ENCODE measurements at places on chromosomes 5 and 9.
A peak's percentile ranks its signal among the peaks of the same experiment; 100 is the strongest.

- DNase-seq = no peak
These were observed 99.1 kb upstream of the SMARCA2 start for GRCh38 chr9:1916095-1916494.

GRCh38 chr9:127783111-127784008, 2.5 kb upstream of the CDK9 start:
- no peak for DNase-seq

DNA sequence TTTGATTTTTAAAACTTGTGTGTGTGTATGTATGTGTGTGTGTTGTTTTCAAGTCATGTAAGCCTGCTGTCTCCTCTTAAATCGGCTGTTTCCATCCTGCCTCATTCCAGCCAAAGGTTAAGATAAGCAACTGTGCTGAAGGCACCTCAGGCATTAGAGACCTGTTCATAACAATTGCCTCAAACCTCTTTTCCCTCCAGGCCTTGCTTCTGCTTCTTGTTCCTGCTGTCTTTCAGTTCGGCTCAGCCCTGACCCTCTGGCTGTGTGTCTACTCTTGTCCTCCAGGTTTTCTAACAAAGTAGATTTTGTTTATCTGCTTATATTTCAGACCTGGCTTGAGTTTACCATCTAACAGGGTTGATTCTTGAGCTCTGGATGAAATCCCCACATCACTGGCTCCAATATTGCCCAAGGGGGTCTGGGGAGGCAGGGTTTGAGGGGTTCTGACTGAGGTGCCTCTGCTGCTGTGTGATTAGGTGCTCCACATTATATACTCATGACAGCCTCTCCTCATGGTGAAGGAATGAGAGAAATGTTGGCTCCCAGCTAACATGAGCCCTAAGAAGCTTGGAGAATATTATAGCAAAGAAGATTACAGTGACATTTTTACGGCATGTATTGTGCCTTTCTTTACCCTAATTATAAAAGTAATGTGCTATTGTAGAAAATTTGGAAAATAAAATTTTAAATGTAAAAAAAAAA, 229.7 kb upstream of the PIK3R1 start:
- DNase-seq = no peak

DNA sequence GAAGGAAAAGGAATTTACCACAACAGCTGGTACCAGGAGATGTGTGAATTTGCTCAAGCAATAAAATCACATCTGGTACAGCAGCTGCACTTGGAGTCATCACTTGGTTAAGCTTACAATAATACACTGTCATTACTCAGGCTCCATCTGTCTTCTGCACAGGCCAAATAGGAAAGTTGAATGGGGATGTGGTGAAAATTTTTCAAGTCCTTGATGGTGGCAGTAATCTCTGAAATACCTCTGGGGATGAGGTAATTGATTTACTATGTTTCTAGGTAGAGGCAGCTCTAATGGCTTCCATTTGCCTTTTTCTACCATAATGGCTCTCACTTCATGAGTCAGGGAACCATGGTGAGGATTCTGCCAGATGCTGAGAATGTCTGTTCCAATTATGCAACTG, 206.8 kb upstream of the ATP10B start:
- DNase-seq = no peak

DNA sequence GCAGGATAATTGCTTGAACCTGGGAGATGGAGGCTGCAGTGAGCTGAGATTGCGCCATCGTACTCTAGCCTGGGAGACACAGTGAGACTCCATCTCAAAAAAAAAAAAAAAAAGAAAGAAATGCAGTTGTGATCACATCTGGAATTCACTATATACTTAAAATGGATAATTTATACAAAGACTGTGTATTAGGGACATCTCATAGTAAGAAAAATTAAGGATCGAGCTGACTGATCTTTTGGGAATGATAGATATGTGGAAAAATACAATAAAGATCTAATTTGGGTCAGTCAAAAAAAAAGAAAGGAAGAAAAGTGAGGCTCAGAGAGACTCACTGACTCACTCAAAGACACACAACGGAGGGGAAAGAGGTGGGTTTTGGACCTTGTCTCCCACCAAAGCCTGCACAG, 73.2 kb upstream of the STXBP1 start:
- peak; percentile 75 for DNase-seq

DNA sequence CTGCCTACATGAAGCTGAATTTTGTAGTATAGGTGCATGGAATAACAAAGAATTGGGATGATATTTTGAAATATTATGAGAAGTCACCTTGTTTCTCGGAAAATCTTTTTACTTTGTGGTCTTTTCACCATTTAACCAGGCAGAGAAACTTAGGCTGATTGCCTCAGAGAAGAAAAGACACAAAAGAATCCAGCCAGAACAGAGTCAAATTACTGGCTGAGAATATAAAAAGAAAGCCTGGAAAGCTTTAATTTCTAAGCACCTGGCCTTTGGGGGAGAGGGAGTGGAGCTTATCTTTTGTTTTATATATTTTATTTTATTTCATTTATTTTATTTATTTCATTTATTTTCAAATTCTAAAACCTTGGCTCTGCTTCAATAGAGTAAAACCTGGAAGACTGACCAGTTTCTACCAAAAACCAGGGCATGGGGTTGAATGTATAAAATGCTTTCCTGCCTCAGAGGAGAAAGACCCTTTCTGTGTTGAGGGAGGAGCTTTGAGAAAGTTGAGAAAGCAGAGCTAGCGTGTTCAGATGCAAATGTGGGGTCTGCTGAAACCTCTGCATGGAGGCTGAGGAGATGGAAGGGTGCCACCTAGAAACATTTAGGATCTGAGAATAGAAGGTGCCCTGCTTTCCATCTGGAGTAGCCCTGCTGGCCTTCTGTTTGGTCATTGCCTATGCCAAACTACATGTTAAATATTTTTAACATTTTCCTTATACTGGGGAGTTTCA, 81.6 kb downstream of the NREP start:
- DNase-seq = no peak

GRCh38 chr5:125408448-125409233, 662.2 kb upstream of the ZNF608 start:
- DNase-seq = peak; percentile 95

DNA sequence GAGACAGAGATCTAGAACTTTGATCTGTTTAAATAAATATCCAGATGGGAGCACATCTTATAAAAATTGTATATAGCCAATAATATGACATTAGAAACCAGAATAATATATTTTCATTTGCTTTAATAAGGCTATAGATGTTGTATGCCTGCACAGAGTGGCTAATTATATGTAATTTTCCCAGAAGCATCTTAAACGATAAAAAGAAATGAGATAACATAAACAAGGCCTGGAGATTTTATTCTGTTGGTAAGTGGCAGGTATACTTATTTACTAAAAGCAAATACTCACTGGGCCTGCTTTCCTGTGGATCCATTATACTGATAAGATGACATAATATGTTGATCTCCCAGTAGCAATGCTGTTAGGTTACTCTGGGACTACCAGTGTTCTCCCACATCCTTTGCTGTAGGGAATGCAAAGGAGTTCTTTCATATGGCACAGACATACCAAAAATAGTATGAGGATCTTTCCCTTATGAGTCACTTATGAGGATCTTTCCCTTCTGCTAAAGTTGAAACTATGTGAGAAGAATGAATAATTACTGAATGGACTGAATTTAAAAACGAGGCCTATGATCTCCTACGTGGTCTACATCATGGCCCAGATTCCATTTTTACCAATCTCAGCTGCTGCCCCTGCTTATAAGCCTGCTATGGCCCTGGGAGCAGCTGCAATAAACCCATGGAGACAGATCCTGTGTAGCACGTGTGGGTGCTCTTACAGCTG, 112.1 kb downstream of the NUDT12 start:
- DNase-seq = peak; percentile 95

GRCh38 chr5:81856948-81857928, 106.3 kb upstream of the SSBP2 start:
- DNase-seq = peak; percentile 18

DNA sequence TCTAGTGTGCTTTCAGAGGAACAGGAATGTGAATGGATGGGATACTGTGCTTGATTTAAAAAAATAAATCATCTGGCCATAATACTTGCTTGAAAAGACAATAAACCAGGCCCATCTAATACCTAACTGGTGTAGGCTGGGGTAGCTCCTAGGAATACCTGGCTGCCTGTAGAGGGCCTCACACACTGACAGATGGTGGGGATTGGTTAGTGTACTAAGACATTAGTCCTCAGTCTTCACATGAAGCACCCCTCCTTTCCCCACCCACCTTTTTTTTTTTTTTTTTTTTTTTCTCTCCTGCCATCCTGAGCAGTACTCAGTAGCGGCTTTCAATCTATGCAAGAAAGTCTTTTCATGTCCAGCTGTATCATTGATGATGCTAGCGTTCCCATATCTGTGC, 130.5 kb downstream of the ADGRV1 start:
- no peak for DNase-seq

DNA sequence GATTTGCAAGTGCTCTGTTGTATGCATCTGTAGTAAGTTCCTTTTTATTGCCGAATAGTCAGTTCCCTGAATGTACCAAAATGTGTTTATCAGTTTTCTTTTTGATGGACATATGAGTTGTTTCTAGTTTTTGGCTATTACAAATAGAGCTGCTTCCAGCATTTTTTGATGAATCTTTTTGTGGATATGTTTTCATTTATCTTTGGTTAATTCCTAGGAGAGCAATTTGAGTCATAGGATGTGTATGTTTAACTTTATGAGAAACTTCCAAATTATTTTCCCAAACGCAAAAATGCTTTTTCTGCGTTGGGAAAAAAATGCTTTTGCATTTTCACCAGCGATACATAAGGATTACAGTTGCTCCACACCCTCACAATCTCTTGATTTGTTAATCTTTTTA, 287.7 kb downstream of the FER start:
- DNase-seq = peak; percentile 39

DNA sequence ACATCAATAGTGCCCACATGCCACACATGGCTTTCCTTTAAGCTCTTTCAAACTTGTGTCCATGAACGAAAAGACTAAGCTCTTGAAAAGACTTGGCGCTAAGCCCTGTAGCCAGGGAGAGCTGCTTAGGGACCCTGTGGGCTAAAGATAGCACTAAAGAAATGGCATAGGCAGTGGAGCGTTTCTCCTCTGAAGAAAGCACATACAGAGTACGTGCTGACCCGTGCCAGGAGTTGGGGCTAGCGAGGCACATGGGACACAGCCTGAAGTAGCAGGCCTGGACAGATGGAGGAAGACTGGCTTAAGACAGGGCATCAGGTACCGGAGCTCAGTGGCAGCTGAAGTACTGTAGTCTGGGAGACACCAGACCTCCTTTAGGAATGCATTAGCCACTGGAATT, 39.7 kb downstream of the ADGRV1 start:
- DNase-seq = no peak

- DNase-seq = no peak
These were observed 47.8 kb downstream of the KDM4C start for GRCh38 chr9:6805532-6805931.

DNA sequence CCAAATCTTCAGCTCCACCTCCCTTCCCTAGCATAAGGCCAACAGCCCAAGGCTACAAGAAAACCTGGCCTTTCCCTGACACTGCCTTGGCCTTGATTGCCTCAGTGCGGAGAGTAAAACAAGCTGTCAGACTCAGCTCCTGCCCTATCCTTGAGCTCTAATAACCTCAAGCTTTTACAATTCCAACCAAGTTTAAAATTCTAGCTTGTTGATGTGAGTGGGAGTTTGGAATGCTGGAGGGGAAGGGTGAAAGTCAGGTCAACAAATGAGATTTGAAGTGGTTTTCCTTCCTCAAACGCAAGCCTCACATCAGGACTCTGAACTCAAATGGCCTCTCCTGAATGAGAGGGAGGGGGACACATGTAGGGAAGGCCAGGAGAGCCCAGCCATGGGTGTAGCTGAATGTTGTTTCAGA, 197.0 kb upstream of the VLDLR start:
- no peak for DNase-seq

DNA sequence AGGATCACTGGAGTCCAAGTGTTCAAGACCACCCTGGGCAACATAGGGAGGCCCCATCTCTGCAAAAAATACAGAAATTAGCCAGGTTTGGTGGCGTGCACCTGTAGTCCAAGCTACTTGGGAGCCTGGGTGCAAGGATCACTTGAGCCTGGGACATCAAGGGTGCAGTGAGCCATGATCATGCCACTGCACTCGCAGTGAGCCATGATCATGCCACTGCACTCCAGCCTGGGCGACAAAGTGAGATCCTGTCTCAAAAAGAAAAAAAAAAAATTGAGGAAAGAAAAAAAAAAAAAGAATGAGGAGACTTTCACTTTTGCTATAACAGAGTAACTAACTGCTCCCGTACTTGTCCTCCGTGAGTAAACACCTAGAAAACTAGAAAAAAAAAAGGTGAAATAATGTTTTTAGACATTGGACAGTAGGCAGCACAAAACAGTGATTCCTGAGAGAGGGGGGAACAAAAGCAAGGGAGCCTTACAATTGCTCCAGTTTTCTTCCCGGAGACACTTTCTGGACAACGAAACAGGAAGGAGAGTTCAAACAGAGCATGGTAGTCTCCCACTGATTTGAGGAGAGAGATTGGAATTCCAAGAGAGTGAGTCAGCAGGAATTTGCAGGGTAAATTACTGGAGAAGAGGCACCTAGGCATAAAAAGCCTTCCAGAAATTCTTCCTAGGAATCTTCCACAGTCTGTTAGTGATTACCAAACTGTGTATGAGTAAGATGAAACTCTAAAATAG, 6.9 kb upstream of the ZBTB5 start:
- DNase-seq = peak; percentile 99

DNA sequence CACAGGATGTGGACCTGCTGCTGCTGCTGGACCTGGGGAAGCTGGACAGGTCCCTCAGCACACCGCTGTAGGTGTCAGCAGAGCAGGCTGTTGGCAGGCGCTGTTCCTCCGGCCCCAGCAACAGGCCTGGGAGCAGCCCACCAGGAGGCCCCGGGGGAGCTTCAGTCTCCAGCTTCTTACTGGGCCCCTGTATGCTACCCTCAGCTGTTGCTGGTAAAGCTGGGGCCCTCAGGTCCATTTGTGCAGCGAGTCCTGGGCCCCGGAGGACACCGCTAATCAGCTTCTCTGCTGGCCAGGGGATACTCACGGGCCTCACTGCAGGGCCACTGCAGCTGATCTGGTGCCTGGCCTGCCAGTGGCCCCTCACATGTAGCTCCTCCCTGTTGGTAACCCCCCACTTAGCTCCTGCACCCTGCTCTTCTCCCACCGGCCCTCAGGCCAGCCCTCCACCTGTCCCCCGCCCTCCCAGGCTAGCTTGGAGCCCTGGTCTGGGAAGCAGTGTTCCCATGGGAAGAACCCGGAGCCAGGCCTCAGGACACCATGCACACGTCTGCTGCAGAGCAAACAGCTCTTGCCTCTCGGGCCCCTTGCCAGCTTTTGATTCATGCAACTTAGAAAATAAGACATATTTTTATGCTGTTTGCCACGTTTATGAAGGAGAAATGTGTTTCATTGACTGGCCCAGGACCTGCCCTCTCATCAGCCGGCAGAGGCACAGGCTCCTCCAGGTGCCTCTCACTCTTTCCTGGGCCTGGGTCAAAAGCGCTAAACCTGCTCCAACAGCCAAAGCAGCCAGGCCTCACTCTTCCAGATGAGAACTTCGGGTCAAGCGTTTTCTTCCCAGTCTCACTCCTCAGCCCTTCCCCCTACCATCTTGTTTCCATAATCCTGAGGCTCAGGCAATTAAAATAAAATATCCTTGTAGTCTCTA, 61.0 kb upstream of the ADAMTS2 start:
- no peak for DNase-seq

DNA sequence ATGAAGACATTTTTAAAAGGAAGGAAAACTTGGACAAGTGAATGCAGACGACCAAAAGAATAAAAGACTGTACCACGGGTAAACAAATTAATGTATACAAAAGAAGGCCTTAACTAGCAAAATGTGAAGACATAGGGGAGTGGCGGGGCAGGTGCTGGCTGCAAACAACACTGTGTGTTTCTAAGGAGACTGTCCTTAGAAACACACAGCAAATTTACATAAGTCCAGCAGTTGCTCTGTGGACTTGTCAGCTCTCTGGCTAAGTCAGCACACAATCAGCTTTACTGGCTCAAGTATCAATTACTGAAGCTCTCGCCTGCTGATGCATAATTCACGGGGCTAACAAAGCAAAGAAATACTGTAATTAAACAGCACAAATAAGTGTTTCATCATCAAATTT, 24.8 kb downstream of the PTBP3 start:
- DNase-seq = no peak

Data from EL (cell line).